ENCODE measurements at places on chromosomes 12 and 14.

DNA sequence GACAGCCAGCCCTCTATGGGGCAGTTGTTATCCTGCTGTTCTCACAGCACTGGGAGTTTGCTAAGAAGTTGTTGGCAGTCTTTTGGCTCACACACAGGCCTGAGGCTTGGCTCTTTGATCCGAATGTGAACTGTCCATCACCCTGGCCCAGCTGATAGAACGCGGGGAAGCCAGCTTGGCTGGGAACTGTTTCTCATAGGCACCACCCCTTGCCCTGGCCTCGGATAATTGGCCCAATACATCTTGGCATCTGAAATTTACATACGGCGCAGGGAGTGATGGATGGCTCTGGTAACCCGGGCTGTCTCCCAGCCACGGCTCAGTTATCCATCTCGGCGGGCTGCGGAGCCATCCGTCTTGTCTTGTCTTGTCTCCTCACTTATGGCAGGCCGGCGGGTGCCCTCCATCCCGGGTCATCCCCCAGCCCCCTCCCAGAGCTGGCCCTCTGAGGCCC is 164.1 kb downstream of the PHETA1 start:
- DNase-seq: no peak

DNA sequence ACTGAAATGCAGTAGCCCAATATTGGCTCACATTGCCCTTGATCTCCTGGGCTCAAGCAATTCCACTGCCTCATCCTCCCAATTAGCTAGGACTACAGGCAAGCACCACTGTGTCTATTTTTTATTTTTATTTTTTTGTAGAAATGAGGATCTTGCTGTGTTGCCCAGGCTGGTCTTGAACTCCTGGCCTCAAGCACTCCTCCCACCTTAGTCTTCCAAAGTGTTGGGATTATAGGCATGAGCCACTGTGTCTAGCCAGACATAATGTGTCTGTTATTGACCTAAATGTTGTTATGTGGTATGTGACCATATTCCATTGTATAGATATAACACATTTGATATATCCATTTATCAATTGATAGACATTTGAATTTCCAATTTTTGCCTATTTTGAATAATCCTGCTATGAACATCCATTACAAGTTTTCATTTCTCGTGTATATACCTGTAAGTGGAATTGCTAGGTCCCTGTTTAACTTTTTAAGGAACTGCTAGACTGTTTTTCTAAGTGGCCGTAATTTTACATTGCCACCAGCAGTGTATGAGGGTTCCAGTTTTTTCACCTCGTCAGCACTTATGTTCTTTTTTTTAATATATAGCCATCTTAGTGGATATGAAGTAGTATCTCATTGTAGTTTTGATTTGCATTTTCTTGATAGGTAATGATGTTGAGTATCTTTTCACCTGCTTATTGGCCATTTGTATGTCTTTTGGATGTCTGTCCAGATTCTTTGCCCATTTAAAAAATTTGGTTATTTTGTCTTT is 9.4 kb downstream of the USP15 start:
- no peak for DNase-seq

- no peak for DNase-seq
These were observed 27.9 kb upstream of the EID3 start for GRCh38 chr12:104275689-104276088.

- no peak for DNase-seq
These were observed 330.6 kb upstream of the FBXO33 start for GRCh38 chr14:39762576-39763401.

GRCh38 chr14:50025776-50026175 is 90.6 kb downstream of the VCPKMT start:
- DNase-seq: no peak

- no peak for DNase-seq
These were observed 171.4 kb downstream of the KITLG start for GRCh38 chr12:88408823-88409222.

- no peak for DNase-seq
These were observed 13.8 kb downstream of the MGST1 start for GRCh38 chr12:16361142-16361783.

- DNase-seq: no peak
These were observed 1224.9 kb upstream of the TMEM132C start for GRCh38 chr12:127041985-127042625.

GRCh38 chr12:24047326-24047725 is 97.9 kb upstream of the SOX5 start:
- no peak for DNase-seq

DNA sequence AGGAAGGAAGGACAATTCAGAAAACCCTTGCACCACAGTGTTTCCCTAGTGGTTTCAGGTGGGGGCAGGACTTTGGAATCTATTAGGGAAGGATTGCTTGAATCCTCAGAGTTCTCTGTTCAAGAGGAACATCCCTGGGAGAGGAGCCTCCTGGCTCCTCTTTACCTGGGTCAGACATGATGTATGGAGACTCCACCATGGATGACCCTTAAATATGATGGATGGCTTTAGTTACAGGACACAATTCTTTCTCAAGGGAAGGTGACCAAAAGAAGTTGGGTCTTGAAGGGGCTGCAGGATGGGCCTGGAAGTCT is 396.6 kb downstream of the NRXN3 start:
- no peak for DNase-seq

DNA sequence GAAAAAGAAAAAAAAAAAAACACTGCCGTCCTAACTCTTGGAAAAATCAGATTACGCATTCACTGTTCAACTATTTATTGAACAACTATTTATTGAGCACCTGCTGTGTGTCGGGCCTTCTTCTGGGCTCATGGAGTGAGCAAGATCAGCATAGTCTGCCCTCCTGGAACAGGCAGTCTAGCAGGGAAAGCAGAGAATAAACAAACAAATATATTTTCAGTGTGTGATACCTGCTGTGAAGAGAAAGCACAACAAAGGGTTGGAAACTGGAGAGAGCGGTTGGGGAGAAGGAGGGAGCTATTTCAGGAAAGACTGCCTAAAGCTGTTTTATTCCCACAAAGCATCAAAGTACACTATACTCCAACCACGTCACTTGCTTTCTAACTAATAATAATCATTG is 10.8 kb downstream of the PROX2 start:
- DNase-seq: no peak

- no peak for DNase-seq
These were observed 23.0 kb upstream of the KCNJ8 start for GRCh38 chr12:21797539-21797938.

GRCh38 chr12:3882406-3882805 is 9.2 kb upstream of the PARP11 start:
- DNase-seq: no peak

DNA sequence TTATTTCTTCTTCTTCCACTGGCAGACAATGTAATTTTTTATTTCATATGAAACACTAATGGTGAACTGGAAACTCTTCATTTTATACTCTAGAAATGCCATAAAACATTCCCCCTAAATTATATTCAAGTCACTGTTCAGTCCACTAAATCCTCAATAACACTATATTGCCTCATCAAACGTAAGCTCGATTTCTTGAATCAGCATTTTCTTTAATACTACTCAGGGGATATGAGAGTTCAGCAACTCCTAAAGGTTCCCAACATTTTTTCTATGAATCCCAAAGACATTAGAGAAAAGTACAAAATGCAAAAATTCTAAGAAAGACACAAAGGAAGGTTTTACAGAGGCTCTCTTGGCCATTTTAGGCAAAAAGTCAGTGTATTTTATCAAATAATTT is 59.3 kb downstream of the PRICKLE1 start:
- DNase-seq: no peak

DNA sequence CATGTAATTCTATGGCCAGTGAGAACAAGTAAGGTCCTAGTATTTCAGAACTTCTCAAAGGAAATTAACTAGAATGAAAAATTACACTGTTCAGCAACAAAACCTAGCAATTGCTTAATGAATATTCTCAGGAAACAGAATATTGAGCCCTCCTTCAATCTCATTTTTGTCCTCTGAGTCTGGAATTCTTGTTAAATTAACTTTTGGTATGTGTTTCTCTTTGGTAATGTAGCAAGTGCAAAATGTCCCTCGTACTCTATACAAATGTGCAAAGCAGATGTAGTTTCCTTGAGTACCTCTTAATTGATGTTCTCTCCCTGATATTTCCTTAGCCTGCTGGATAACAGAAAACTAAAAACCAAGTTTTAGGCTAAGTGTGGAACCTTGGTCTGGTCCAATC is 190.8 kb upstream of the CNOT2 start:
- no peak for DNase-seq

- DNase-seq: no peak
These were observed 4.4 kb upstream of the M6PR start for GRCh38 chr12:8953773-8954402.

DNA sequence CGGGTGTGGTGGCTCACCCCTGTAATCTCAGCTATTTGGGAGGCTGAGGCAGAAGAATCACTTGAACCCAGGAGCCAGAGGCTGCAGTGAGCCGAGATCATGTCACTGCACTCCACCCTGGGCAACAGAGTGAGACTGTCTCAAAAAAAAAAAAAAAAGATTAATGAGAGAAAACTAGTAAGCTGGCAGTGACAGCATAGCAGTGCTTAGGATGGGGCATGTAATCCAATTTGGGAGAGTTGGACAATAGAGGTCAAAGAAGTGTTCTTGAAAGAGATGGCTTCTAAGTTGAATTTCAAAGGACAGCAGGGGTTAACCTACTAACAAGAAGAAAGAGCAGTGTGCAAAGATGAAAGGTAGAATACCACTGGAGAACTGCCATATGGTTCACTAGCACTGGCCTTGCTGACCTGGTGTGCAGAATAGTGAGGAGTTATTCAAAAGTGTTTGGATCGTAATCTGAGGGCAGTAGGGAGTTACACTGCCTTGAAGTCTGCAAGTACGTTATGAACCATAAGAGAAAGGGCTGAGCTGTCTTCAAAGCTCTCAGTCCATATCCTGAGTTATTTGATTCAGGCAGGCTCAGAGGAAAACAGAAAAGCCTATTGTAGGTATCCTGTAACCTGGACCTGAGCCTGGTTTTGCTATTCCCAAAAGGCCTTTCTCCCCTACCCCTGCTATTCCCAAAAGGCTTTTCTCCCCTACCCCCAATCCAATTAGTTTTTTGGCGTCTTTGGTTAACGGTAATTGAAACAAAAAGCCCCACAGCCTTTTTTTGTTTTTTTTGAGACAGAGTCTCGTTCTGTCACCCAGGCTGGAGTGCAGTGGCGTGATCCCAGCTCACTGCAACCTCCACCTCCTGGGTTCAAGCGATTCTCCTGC is 3.4 kb downstream of the XPOT start:
- DNase-seq: no peak

DNA sequence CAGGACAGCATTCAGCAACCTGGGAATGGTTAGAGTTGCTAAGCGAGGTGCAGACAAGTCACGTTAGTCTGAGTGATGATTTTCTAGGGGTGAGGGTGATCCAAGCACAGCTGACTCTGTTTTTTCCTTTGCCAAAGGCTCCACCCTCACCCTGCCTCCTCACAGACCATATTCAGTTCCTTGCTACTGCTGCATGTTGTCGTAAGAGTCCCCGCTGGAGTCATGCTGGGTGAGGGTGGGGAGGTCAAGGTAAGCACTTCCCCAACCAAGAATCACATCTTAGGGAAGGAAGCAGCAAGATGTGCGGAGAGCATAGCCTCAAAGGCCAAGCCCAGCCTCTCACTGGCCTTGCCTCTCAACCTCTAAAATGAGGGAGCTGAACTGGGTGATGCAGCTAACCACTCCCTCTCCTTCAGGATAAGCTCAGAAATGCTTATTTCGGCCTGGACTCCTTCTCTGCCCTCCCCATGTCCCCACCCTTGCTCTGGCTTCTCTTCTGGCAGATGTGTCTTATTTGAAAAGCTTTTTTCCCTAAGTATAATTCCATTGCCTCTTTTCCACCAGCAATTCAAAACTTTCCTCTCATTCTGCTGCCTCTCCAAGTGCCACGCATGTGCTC is 66.9 kb upstream of the ACTN1 start:
- DNase-seq: no peak

- no peak for DNase-seq
These were observed 388.6 kb downstream of the RAD51B start for GRCh38 chr14:68208218-68208617.

DNA sequence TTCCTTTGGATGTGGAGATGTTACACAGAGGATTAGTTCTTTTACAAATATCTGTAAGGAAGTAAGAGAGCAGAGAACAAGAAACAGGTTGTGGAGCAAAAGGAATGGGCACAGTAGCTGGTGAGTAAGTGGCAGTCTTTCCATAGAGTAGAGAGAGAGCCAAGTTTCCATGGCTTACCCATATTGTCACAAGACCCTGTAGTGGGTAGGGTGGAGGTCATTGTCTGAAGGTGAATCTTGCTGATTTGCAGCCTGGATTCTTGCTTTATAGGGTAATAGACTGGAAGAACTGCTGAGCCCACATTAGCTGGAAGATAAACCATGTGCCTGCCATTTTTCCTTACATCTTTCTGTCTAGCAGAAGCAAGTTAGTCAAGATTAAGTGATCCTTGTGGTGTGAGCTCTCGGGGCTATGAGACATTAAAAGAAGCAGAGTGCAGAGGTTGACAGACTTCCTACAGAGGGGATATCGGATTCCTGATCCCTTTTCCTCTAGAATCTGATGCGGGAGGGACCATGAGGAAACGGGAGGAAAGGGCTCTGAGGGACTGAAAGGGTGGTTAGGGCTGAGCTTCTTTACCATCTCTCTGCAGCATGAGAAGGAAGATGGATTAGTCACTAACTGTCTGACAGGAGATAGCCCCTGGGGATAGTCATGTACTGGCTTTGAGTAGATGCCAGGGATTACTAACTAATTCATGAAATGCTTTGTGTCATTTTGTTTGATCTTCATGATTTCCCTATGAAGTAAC is 44.0 kb upstream of the LRTM2 start:
- no peak for DNase-seq

DNA sequence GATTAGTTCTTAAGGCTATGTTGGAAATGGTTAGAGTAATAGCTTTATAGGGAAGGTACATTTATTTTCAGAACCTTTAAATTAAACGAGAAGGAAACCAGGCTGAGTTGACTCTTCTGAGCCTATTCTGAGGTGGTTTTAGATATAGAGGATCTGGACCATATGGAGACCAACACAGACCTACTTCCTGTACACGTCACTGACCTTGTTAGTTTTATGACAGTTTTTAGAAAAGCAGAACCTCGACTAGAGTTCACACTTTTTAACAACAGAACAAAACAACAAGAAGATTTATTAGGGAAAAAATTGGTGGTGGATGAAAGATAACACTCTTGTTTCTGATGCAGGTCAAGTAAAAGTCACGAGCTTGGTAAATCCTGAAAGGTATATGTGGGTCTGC is 107.1 kb downstream of the NPAS3 start:
- no peak for DNase-seq

DNA sequence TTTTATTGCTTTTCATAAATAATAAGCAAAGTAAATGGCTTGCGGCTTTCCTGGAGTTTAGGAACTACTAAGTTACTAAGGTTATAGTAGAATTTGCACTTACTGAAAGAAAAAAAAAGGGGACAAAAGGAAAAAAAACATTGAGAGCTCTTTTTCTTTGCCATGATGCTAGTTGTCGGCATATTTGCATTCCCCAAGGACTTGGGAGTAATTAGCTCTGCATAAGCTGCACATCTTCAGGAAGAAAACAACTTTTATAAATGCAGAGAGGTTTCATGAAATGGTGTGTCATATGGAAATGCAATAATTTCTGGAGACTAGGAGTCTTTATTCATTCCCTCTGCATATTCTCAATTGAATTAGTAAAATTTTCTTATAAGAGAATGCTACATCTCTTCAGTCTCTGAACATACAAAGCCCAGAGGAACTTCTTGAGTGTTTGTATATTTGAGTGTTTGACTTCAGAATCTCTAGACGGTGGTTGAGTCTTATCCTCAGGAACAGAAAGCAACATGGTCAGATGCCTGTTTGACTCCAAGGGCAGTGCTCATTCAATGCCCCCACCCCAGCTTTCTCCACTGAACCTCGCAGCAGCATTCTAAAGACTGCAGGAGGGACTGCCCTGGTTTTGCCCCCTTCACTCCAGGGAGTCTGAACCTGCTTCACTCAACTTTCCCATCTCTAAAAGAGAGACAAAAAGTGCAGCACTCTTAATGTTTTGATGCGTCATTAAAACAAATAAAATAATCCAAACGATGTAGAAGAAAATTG is 158.9 kb upstream of the EEA1 start:
- DNase-seq: no peak

Measured in NCI-H187 (cell line).